NCI-H226 (cell line): ENCODE measurements at places on chromosomes 5 and 9.

DNA sequence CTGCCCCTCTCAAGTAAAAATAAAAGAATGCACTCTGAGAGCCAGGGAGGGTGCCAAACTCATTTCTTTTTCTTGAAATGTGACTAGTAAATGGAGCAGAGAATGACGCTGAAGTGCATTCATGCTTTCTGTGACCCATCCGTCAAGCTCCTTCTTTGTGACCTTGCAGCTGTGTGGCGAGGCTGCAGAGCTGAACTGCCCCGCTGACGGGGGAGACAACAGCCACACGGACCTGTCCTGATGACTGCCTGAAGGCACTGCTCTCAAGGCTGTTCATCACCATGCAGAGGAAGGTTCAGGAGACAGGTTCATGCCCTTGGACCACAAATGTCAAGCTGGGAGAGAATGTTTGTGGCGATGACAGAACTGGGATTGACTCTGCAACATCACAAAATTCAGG, 21.0 kb upstream of the RASGEF1C start:
- DNase-seq: no peak

GRCh38 chr5:128338649-128339048, 199.4 kb downstream of the FBN2 start:
- DNase-seq: no peak

- DNase-seq: no peak
Measured at GRCh38 chr5:73495772-73496335, 2.4 kb upstream of the BTF3 start.

DNA sequence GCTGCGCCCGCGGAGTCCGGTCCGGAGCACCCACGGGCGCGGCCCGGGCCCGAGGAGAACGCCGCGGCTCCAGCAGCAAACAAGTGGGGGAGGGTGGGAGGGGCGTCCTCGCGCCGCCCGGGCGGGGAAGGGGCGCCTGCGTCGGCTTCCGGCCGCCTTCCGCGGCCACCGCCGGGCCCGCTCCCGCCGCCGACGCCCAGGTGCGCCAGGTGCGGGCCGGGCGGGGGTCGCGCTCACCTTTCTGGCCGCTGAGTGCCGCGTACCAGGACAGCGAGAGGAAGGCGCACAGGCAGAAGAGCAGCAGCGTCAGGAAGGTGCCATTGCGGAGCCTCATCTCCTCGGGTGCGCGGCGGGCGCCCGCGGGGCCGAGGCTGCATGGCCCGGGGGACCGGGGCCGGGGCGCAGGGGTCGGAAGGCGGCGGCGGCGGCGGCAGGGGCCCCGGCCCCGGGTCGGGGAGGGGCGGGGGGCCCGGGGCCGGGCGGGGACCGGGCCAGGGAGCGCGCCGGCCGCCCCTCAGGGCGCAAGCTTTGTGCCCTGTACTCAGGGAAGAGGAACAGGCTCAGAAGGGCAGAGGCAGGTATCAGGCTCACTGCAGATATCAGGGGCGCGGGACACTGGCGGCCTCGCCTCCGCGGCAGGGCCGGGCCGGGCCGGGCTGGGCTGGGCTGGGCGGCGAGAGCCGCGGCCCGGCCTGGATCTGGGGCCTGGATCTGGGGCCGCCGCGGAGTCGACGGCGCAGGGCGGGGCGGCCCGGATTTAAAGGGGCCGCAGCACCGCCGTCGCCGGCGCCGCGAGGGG, at the start of gene MGAT4B:
Gene MGAT4B, minus strand, starts transcription at position 617 of the 799 bp plus-strand sequence. Its CDS starts 283 bp downstream, at position 334.
- peak; percentile 74 for DNase-seq

GRCh38 chr9:37549527-37549926, 26.7 kb downstream of the FBXO10 start:
- DNase-seq: no peak

DNA sequence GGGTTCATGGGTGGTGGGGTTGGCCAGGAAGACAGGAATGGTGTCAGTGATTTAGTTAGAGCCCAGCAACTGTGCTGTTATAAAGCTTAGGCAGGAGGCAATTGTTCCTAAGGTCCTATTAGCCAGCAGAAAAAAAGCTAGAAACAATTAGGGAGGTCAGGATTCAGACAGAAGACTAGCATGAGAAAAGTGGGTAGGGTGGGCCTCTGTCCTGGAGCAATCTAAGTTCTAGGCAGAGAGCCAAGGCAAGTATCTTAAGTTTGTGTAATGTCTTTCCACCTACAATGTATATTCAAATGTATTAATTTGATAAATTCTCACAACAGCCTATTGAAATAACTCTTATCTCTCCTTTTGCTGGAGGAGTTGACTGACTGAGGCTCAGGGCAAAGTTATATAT, 6.1 kb upstream of the ZFAND5 start:
- peak; percentile 39 for DNase-seq

GRCh38 chr5:141603923-141604717, 14.7 kb downstream of the DIAPH1 start:
- DNase-seq: peak; percentile 96

DNA sequence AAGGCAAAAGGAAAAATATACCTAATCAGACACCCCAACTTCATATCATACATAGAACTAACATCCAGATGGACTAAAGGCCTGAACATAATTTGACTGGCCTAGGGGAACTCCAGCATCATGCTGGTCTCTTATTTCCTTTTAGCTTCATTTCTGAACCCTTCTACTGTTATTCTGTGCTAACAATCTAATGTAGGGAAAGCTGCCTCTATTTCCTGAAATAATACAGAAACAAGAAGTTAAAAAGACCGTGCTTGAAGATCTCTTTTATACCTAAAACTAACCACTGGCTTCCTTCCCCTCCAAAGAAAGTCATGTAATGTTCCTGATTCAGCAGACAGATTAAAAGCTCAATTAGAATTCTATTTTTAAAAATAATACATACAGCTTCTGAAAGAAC, 36.7 kb downstream of the LPAR1 start:
- no peak for DNase-seq

GRCh38 chr9:131951905-131952304, 127.8 kb downstream of the MED27 start:
- no peak for DNase-seq

GRCh38 chr5:66967102-66967501, 229.5 kb downstream of the CD180 start:
- peak; percentile 18 for DNase-seq
